Muscle of leg (tissue), 16 donors: ENCODE measurements at places on chromosomes 2 and 18. TPM values are rescaled to one million over a fixed set of nuclear protein-coding genes. Genes with fewer than 3 reads are reported as not detected.
A peak's percentile ranks its signal among the peaks of the same experiment; 100 is the strongest.

GRCh38 chr2:31770741-31771140, 190.0 kb upstream of the SRD5A2 start:
- no peak for DNase-seq

DNA sequence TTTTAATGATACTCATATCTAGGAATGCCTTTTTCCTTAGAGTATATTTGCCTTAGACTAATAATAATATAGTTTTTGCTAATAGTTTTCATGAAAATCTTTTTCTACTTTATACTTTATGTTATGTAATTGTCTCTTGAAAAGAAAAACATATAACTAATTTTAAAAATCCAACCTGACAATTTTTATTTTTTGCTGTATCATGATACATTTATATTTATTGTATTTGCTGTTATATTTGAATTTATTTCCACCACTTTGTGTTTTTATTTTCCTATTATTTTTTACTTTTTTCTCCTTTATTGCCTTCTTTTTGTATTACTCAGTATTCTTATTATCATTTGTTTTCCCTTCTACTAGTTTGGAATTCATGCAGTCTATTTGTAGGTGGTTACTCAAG, 85.4 kb downstream of the MBD5 start:
- DNase-seq = no peak

- peak; percentile 23 for DNase-seq
Measured at GRCh38 chr2:88669482-88670214, 21.8 kb upstream of the RPIA start.

DNA sequence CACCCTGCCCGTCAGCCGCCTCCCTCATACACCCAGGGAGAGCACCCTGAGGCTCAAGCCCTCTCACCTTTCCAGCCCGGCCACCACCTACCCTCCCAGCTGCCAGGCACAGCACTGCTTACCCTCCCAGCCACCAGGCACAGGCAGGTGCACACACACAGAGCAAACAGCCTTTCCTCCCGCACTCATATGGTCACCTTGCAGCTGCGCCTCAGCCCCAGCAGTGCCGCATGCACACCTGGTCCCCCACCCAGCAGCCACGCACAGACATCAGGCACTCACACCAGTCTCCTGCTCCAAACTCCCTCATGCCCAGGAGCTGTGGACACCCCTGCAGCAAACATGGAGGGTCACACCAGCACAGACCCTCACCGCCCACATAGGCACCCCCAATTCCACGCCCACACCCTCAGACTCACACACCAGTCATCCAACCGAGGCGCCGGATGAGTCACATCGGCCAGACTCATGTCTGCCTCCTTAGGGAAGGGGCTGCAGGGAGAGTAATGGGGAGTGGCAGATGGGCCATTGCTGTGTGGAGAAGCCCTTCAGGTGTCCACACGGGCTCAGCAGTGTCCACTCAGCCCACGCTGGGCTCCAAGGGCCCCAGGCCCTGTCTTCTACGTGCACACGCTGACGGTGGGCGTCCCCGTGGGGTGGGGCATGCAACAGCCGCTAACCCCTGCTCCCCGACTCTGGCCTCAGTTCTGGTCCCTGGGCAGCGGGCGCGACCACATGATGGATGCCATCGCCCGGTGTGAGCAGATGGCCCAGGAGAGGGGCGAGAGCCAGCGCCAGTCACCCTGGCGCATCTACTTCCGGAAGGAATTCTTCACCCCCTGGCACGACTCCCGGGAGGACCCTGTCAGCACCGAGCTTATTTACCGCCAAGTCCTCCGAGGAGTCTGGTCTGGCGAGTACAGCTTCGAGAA, 22.3 kb upstream of the GPR17 start:
- DNase-seq = no peak

DNA sequence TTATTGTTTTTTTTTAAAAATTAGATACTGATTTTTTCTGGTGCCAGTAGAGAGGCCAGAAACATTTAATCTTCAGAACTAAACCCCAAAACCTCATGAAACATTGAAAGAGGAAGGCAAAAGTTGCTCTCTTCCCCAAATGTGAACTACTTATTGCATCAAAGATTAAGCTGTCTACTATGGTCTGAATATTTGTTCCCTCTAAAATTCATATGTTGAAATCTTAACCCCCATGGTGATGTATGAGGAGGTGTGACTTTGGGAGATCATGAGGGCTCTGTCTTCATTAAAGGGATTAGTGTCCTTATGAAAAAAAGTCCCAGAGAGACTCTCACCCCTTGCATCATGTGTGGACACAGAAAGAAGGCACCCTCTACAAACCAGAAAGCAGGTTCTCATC, 28.2 kb upstream of the SLC8A1 start:
- no peak for DNase-seq

- DNase-seq = no peak
Measured at GRCh38 chr2:113273981-113274380, 4.7 kb downstream of the PAX8 start.

DNA sequence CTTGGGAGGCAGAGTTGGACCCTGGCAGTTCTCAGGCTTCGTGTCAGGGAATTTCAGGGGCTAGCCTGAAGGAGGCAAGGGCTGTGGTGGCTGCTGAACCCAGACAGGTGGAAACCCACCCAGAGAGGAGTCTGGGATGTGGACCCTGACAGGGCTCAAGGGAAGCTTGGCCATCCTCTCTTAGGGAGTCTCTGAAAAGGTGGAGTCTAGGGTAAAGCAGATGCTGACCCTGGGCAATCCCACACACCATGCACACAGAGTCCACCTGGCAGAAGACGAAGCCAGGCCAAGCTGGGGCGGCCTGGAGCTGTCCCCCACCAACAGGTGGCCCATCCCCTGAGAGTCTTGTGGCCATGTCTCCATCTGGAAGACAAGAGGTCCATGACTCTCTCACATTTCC, 41.2 kb upstream of the TEX51 start:
- no peak for DNase-seq

DNA sequence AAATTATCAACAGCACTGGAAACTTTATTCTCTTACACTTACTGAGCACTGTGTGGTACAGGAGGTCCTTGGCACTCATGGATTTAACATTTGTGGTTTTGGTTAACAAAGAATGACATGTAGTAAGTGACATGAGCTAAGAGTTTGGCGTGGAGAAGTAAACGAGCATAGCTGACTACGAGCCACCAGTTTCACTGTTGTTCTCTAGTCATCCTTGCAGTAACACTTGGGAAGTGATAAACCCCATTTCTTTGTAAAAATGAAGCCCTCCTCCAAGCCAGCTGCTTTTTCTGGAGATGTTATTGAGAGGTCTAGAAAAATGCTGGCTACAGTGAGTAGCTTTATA, 32.7 kb downstream of the QPCT start:
- peak; percentile 76 for DNase-seq

DNA sequence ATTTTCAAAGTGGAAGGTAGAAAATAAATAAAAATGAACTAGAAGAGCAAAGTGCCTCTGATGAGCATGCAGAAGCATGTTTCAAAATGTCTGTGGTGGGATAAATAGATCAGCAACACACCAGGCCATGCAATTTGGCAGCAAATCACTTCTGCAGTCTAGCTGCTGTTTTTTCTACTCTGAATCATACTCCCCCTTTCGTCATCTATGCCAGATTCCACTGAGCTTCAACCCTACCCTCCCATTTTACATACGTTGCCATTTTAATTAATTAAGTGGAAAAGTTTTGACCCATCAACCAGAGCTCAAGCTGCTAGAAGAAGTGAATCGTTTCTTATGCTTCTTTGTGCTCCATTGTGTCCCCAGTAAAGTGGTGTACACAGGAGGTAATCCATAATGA, 79.3 kb downstream of the NRXN1 start:
- DNase-seq = no peak

DNA sequence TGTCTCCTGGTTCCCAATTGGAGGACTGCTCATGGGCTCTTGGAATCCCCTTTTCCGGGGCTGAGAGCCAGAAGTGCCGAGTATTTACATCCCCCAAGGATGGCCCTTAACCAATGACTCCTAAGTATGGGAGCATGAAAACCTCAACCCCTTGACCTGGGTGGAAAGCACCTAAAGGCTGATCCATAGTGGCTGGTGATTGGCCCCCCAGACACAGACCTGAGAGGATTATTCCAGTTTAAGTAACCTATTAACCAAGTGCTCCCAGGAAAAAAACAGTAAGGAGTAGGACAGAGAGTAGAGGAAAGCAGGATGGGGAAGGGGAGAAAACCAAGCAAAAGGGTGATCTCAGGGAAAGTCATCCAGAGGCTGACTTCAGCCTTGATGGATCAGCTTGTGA, 206.1 kb upstream of the RND3 start:
- no peak for DNase-seq

DNA sequence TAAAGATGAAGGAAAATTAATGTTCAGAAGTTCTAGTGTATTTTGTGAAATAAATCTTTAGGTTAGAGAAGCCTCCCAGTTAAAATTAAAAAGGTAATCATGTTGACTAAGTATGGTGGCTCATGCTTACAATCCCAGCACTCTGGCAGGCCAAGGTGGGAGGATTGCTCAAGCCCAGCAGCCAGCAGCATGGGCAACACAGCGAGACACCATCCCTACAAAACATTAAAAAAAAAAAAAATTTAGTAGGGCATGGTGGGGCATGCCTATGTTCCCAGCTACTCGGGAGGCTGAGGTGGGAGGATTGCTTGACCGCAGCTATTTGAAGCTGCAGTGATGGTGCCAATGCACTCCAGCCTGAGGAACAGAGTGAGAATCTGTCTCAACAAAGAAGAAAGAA, 17.9 kb downstream of the XPO1 start:
- DNase-seq = no peak

- no peak for DNase-seq
Measured at GRCh38 chr2:73333564-73333963, 40.2 kb upstream of the EGR4 start.

- DNase-seq = no peak
Measured at GRCh38 chr2:69449906-69450305, 12.7 kb upstream of the NFU1 start.

GRCh38 chr2:240926516-240927389, 20.6 kb downstream of the CROCC2 start:
- DNase-seq = no peak

- no peak for DNase-seq
Measured at GRCh38 chr18:51151568-51152511, 45.6 kb downstream of the MEX3C start.

GRCh38 chr2:203898657-203899056, 31.1 kb downstream of the CTLA4 start:
- DNase-seq = peak; percentile 46

DNA sequence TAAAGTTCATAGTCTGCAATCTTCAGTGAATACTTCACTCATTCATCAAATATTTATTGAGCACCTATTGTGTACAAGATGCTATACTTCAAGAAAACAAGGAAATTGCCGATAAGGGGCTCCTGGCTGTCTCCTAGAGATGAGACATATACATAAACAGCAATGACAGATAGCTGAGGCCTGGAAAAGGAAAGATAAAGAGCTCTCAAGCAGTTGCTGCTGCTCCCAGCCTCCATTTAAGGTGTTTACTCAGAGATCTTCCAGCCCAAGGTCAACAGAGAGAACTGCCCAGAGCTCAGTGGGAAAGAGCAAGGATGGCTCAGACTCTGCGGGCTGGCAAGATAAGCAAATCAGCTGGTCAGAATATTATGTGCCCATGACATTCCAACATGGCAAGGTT, 3.3 kb upstream of the SLC14A2 start:
- DNase-seq = no peak

- no peak for DNase-seq
Measured at GRCh38 chr18:35948080-35948479, 24.4 kb upstream of the RMP24 start.

- DNase-seq = no peak
Measured at GRCh38 chr2:102832789-102833188, 71.0 kb downstream of the TMEM182 start.

GRCh38 chr18:43350176-43350575, 72.9 kb upstream of the SYT4 start:
- DNase-seq = no peak

DNA sequence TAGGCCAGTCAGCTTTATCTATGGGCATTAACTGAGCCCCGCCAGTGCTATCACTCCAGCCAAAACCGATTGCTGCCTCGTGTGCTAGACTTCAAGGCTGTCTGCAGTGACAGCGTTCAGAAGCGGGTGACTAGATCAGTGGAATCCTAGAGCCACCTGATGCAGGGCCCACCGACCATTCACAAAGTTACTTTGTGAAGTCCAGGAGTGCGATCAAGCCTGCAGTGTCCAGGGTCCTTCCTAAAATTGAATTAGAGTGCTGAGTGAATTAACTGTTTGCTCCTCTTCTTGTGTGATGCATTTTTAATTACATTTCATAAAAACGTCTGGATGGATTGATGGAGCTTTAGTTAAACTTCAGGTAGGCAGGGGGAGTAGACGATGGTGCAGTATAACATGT, 13.9 kb downstream of the PCARE start:
- no peak for DNase-seq

GRCh38 chr18:75034937-75035336, 174.0 kb downstream of the PTGR3 start:
- DNase-seq = no peak

DNA sequence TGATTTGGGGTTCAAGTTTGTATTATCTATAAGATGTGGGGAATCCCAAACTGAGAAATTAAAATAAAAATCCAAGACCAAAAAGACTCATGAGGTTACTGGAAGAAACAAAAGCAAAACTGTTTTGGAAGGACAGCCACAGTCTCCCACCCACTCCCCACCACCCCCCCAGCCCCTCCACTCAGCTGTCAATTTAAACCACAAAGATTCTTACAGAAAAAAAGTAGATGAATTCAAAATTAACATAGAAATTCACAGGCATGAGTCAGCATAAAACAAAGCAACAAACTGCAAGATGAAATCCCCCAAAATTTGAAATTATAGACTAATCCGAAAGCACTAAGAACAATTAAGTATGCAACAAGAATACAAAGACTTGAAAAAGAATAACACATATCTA, 12.1 kb downstream of the MAP4K3 start:
- DNase-seq = no peak

DNA sequence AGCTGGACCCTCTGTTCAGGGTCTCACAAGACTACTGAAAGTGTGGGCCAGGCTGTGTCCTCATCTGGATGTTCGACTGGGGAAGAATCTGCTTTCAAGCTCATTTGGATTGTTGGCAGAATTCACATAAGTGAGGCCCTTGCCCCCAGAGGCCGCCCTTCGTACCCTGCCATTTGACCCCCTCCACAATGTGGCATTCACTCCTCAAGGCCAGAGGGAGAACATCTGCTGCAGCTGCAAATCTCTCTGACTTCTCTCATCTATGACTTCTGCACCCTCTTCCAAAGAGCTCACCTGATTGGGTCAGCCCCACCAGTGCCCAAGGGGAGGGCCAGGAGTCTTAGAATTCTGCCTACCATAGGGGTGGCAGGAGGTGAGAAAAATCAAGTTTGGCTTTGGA, 3.9 kb upstream of the CNDP2 start:
- no peak for DNase-seq

DAPL1 gene
- not detected for total RNA-seq

CCDC74B gene
- total RNA-seq = 1.5 TPM

G6PC2 gene
- not detected for total RNA-seq

HOXD8 gene
- 13.9 TPM for total RNA-seq

C2orf80 gene
- total RNA-seq = not detected

ARPC2 gene
- total RNA-seq = 206 TPM

KIAA2012 gene
- total RNA-seq = 0.31 TPM

DPP10 gene
- 0.27 TPM for total RNA-seq

CDH20 gene
- 0.80 TPM for total RNA-seq

NMUR1 gene
- total RNA-seq = 0.18 TPM

RBKS gene
- 0.80 TPM for total RNA-seq

ACVR2A gene
- total RNA-seq = 36.3 TPM
